Germinal center (tissue), 1 donor: ENCODE measurements at places on chromosomes 7 and 10.

DNA sequence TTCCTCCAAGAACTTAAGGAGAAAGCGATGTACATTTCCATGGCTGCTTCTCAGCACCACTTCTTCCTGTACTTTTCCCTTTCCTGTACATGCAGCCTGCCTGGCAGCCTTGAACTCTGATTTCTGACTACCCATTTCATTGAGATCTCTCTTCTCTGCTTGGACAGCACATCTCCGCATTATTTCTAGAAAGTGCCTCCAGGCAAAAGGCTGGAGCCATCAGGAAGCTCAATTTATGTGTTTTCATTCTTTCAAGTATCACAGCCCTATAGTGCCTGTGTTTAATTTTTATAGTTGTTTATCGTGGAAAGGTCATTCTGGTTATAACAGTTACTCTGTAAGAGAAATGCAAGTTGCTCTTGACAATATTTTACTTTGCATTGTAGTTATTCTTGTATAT is 688.0 kb upstream of the ANKRD30A start:
- DNase-seq, result no peak

DNA sequence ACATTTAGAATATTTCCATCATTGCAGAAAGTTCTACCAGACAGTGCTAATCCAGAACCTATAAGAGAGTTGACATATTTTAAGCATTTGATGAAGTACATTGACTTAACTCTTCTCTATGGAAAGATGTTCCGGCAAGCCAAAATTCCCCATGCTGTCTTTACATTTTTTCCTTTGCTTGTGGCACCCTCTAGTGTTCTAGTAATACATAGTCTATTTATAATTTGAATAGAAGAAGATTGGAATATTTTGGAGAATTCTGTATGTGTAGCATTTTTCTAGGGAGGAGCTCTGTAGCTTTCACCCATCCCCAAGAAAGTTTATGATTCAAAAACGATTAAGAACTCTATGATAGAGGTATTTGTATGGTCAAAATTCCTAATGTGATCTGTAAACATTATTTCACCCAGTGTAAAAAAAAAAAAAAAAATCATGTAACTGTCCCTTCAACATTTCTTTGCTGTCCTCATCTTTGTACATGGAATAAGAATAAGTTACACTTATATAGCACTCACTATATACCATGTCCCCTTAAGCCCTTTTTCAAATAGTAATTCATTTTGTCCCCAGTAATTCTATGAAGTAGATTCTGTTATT is 33.2 kb downstream of the NRF1 start:
- DNase-seq, result no peak

- DNase-seq, result no peak
Observed at GRCh38 chr10:110307805-110308204, 3.1 kb upstream of the SMNDC1 start.

DNA sequence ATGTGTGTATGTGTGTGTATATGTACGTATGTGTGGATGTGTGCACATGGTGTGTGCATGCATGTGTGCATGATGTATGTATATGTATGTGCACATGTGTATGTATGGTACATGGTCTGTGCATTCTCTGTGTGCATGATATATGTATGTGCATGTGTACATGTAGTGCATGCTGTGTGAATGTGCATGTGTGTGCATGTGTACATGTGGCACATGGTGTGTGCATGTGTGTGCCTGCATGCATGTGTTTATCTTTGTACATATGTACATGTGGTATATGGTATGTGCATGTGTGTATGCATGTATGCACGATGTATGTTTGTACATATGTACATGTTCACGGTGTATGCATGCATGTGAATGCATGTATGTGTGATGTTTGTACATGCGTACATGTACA is 383.7 kb downstream of the TYW1 start:
- DNase-seq, result no peak

- DNase-seq, result peak; percentile 40
Observed at GRCh38 chr10:48506147-48506917, 98.5 kb downstream of the ARHGAP22 start.

GRCh38 chr10:123862421-123863182 is 29.0 kb downstream of the CPXM2 start:
- DNase-seq, result no peak

- DNase-seq, result no peak
Observed at GRCh38 chr10:88074971-88075370, 211.5 kb downstream of the PTEN start.

DNA sequence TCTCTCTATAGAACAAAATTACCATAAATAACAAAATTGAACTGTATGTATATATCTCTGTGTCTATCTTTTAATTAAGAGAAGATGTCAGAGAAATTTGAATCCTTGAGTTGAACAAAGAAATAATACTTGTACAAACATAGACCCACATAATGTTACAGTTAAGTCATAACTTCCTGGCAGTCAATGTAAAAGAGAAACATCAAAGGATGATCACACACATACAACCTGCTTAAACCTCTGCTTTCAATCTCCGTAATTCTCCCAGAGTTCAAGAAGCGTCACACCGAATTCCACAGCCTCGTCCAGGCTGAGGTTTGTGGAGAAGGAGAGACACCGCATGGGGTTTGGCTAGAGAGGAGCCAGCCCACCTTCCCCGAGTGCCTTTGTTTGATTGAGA is 40.1 kb upstream of the LRRC4 start:
- DNase-seq, result no peak

GRCh38 chr7:131250331-131250730 is 77.3 kb upstream of the MKLN1 start:
- no peak for DNase-seq

DNA sequence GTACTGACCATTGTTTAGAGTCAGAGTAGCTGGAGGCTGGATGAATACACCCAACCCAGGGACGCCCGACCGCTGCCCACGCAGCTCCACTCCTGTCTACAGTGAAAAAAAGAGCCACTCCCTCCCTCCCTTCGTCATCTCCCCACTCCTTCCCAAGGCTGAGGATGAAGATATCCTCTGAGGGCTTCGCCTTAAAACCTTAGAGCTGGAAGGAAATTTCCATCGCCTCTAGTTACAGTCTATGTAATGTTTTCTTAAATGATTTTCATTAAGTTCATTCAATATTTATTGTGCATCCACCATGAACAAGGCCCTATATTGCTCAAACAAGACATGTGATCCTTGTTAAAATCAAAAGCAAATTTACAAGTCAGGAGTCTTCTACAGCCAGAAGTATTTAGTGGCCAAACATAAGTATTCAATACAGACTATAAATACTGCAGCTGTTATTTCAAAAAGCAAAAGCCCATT is 11.3 kb upstream of the SLIT1 start:
- no peak for DNase-seq

- no peak for DNase-seq
Observed at GRCh38 chr10:129969184-129969910, 5.3 kb upstream of the EBF3 start.

- DNase-seq, result no peak
Observed at GRCh38 chr10:28873540-28873939, 196.2 kb downstream of the BAMBI start.

GRCh38 chr7:120033114-120033513 is 239.9 kb upstream of the KCND2 start:
- no peak for DNase-seq

DNA sequence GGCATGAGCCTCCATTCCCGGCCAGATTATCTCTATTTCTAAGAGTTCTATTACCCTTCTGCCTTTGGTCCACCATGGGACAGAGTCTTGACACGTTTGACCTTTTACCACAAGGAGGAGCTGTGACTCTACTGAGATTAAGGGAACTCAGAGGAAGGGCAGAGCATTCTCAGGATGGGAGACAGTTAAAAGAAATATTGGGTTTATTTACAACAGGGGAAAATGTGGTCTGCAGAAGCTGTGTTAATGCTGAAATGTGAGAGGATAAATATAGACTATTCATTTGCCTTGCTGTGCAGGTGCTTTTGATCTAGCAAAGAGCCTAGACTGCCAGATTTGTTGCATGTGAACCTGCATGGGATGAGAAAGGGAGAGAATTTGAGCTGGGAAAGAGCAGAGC is 45.8 kb upstream of the PRSS58 start:
- peak; percentile 21 for DNase-seq

- no peak for DNase-seq
Observed at GRCh38 chr7:47979832-47980181, 392 bp upstream of the HUS1 start.

GRCh38 chr10:375815-376505 is 240.7 kb downstream of the ZMYND11 start:
- DNase-seq, result no peak

DNA sequence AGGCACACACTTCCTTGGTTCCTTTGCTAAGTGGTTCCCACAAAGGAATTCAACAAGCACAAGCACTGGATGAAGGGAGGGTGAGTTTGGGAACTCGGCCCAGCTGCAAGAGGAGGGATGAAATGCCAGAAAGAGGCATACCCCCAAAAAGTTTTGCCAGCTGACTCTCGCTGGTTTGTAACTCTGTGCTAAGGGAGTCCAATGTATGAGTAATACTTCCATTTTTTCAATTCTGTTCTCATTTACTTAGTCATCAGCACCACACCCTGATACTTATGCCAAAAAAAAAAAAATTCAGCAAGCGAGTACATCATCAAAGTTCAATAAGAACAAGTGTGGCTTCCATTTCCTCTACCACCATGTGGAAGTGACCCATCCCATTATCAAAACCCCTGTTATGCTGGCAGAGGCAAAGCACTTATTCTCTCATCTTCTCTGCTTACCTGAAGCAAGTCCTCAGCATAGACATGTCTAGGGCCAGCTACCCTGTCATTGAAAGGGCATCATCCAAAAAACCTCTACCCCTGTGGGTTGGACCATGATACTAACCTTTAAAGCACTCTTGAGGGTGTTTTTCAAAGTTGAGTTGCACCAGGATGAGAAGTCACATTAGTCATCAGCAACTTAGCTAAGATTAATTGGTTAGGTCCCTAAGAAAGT is 6.9 kb upstream of the HYCC1 start:
- DNase-seq, result no peak

GRCh38 chr7:8035647-8036518 is 67.3 kb downstream of the GLCCI1 start:
- peak; percentile 25 for DNase-seq

- peak; percentile 3 for DNase-seq
Observed at GRCh38 chr10:80855348-80855971, 317.8 kb downstream of the SH2D4B start.
